ENCODE measurements at places on chromosomes 1 and 21. TPM values are rescaled to one million over a fixed set of nuclear protein-coding genes. Genes with fewer than 3 reads are reported as not detected.

The FCER1A gene
- total RNA-seq = 2.1 TPM

The KCNJ10 gene
- total RNA-seq = 12.7 TPM

The A3GALT2 gene
- 0.53 TPM for total RNA-seq

The CNKSR1 gene
- 7.6 TPM for total RNA-seq

The MFSD2A gene
- 4.4 TPM for total RNA-seq

The STUM gene
- total RNA-seq = 0.99 TPM

The TRAF3IP3 gene
- 4.3 TPM for total RNA-seq

The LCE1E gene
- total RNA-seq = not detected

The CFAP74 gene
- 0.23 TPM for total RNA-seq

The UBL4B gene
- total RNA-seq = not detected

The GBP1 gene
- 43.0 TPM for total RNA-seq

The CA6 gene
- total RNA-seq = not detected

The RBP7 gene
- total RNA-seq = 27.9 TPM
